ENCODE measurements at places on chromosomes 16 and 17.

DNA sequence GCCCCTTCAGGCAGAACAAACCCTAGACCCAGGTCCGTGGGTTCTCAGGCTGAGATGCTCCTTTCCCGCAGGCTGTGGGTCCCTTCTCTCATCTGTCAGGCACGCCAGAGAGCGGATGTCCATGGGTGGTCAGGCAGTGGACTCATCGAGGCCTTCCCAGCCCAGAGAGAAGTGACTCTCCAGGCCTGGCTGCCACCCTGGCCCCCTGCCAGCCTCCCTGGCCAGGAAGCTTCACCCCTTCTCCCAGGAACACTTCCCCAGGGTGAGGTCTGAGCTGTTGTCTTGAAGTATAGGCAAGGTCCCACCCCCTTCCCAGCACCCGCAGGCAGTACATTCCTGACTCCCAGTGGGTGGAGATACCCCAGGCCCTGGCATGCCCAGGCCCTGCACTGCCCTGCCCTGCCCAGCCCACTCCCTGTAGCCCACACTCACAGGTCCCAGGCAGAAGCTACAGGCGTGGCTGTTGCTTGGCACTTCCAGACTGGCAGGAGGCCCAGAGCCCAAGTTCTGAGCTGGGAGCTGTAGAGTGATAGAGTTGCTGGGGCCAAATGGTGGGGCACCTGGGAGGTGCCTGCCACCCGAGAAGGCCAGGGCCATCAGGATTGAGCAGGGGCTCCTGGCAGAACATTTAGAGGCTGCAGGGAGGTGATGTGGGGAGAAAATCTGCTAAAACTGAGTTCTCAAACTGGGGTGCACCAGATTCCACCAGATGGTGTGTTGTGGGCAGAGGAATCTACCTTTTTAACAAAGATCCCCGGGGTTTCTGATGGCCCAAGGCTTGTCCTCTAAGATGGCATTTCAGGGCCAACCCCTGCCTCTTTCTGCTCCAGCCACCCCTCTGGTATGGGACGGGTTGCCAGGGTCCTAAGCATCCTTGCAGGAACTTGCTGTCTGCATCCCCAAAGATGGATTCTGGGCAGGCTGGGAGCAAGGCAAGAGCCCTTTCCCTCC lies 6.7 kb downstream of the ITGA3 start:
- no peak for DNase-seq

GRCh38 chr16:13448346-13448745 lies 471.6 kb upstream of the ERCC4 start:
- DNase-seq, result no peak

DNA sequence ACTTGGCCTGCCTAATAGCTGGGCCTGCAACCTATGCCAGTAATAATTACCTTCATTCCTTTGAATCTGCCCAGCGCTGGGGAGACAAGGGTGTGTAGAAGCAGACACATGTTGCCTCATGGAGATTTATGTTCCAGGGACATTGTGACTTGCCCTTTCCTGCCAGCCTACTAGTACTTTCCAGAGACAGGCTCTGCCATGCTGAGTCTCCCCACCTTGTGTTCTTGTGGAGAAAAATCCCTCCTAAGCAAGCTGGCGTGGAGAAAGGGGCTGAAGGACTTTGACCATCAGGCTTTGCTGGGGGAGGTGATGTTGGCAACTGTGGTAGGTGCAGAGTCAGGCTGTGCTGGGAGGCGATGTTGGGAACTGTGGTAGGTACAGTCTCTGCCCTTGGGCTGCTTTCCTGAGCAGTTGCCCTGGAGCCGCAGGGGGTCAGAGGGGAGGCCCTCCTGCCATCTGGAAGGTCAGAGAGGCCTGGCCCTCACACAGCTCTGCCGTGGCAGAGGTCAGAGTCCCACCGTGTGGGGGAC lies 4.0 kb downstream of the KSR1 start:
- no peak for DNase-seq

DNA sequence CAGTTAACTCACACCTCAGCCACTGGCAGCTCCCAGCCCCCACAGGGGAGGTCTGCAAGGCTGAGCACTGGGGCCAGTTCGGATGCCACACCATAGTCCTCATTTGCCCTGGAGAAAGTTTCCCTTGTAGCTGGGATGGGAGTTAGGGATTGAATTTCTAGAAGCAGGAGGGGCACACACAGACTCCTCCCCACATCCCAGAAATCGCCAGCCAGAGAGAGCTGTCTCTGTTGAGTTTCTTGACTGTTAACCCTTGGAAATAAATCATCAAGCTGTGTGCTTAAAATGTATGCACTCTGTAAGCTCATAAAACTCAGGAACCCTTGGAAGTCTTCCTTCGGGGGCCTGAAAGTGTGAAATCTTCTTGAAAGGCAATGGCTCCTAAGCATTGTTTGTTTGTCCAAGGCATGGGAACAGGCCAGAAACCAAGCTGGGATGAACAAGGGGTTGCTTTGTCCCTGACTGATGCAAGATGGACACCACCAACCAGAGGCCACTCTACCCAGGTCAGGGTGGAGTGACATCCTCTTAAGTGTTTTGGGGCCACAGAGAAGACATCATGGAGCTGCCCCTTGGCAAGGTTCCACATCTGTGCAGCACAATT lies 394 bp upstream of the PRM3 start:
- no peak for DNase-seq

DNA sequence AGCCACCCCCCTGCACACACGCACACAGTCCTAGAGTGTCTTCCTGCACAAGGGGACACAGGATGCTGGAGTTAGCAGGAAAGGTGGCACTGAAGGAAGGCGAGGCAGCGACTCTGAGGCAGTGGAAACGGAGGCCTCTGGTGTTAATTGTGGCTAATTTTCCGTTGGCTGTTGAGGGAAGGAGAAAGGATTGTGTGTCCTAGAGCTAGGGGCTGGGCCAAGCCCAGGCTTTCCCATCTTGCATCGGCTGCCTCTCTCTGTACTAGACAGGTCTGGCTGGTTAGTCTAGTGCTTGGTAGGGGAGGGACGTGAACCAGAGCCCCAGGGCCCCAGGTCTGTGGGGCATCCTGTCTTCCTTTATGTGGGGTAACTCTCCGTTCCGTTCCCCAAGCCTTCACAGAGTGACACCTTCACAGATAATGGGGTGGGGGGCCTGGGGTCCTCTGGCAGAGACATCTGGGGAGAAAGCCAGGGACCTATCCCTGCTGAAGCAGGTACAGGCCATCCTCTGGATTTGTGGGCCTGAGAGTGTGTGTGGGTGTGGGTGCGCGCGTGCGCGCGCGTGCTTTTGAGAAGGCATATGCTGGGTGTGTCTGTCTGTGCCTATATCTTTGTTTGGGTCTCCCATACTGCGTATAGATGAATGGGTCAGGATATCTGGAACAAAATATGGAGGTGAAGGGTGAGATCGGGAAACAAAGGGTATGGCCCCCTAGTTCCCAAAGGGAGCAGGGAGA lies at the start of gene CHD3:
Gene CHD3 (plus strand): TSS at position 606 of the 737 bp plus-strand sequence. CDS start 212 bp downstream, outside the sequence.
- no peak for DNase-seq

DNA sequence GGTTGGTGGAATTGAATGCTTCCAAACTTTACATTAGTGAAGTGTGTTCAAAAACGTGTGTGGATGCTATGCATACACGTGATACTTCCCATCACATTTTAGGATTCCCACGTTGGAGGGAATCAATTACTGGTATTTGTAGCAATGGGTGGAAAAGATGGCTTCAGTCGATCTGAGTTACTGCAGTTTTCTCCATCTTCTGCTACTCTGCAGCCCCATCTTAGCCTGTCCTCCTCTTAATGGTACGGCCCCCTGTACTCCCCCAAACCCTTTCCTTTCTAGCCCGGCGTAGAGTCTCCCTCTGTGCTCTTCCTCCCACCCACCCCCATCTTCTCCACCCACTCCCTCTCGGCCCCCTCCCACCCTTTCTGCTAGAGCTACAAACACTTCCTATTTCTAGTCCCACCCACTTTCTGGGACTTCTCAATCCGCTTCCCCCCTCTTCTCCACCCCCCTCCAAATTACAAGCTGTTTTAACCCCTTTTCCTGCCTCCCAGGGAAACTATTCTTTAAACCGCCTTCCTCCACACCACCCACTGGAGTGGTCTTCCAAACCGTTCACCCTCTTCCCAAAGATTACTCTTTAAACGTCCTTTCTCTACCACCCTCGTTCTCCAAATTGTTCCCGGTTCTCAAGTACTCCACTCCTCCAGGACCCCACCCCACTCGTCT lies 1.1 kb downstream of the CHTF8 start:
- no peak for DNase-seq

DNA sequence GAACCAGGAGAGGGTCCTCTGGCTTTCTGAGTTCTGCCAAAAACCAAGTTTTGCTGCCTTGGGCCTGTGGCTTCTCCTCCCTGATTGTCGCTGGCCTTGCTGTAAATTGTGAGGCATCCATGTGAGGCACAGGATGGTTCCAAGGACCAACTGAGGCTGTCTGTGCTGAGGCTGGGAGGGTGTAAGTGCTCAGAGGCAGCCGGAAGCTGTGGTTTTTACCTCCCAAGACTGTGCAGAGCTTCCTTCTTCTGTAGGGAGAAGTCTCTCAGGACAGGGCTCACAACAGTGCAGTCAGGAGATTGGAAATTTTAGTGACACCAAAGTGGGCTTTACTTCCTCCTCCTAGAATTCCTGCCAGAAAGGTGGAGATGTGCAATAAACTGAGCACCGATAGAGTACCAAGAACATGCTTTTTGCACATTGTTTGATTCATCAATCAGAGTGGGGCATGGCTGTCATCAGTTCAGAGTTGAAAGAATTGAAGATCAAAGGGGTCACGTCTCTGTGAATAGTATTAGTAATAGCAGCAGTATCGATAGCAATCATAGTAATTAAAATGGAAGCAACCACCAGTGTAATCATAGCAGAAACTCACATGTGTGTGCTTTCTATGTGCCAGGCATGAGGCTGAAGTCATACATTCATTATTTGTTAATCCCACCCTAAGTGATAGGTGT lies 467.1 kb downstream of the WWOX start:
- DNase-seq, result no peak

DNA sequence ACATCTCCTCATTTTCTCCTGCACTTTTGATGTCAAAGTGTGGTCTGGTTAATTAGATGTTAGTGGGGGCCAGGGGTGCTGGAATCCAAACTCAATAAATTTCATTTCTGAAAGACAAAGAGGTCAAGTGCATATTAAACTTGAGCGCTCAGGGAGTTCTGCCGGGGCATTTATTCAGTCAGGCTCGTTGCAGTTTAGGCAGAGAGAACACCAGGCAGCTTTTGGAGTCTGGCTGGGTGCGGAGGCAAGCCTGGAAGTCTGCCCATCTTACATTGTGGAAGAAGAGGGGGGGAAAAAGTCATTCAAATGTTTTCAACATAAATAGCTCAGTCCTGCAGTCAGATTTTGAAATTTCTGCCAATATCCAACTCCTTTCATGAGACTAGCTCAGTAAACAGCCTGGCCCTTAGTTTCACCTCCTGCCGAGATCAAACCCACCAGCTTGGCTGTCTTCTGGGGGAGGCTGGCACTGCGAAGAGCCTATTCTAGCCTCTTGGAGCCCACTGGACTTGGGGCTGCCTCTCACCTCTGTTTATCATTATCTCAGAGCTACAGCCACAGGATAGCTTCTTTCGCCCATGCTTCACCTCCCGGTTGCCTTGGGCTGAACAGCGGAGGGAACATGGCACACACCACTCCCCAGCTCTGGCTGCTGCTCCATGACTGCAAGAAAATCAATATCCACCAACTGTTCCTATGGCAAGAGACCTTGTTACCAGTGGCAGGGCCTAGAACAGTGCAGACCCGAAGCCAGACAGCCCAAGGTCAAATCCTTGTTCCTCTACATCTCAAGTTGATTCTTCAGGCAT lies 177.4 kb upstream of the CDH5 start:
- DNase-seq, result no peak

GRCh38 chr17:76735006-76735405 lies 2.1 kb downstream of the SRSF2 start:
- no peak for DNase-seq

DNA sequence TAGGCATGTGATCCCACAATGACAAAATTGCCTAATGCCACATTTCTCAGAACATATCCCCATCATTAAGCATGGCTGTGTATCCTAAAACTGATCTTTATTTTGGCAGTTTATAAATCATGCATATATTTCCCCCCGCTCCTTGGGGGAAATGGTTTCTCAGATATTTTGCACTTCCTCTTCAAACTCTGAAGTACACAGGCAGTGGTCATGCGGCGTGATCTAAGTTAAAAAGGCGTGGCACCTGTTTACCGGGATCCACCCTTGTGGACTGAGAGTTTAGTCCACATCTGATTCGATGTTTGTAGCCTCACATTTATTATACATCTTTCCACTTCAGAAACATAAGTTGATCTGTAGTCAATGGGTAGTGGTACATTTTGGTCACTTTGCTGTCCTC lies 51.4 kb downstream of the USP10 start:
- no peak for DNase-seq

DNA sequence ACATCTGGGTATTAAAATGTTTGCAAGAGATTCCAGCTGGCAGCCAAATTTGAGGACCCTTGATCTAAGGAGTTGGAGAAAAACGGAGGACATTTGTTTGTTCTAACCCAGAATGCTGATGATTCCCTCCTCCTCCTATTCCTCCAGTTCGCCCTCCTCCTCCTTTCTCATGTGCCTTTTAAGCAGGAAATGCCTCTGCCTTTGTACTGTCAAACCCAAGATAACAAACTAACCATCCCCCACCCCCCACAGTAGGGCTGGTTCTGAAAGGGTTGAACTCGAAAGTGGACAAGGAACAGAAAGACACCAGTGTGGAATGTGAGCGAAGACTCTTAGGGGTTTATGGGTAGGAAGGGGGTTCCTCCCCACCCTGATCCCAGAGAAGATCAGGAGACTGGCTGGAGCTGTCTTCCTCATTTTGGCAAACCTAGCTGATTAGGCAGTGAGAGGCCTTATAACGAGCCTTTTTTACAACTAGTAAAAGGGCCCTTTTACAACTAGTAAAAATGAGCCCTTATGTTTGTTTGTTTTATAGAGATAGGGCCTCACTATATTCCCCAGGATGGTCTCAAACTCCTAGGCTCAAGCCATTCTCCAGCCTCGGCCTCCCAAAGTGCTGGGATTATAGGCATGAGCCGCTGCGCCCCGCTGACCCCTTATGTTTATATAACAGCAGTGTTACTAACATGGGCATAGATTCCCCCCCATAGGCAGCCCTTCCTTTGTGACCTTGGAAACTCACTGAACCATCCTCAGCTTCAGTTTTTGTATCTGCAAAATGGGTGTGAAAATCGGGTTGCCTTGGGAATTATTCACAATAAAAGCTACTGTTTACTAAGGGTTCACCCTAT lies 975 bp downstream of the CHD9 start:
- peak; percentile 24 for DNase-seq

- DNase-seq, result peak; percentile 54
Measured at GRCh38 chr16:1610071-1610898, 1.6 kb downstream of the IFT140 start.

DNA sequence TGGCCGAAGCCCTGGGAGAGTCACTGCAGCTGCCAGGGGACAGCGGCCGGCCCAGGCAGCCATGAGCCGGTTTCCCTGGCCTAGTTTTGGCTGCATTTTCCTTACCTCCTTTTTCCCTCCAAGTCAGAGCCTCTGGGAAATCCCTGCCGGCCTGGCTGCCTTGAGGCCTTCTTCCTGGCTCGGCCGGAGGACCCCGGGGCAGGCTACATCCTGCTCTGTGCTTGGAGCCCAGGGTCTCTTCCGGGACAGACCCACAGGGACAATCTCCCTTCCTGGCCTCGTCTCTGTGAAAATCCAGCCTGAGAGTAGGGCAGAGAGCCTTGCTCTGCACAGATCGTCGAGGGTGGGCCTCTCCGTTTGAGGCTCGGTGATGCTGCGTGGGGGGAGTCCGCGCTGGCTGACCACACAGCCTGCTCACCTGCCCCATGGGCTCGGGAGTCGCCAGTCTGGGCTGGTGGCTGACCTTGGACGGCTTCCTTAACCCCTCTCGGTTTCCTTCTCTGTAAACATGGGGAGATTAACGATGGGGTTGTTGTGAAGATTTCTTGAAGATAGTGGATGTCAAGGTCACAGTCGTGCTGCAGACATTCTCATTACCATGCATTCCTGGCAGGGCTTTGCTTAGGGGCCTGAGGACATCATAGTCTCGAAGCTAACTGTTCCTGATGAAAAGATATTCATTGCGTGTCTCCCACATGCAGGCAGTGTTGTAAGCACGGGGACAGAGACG lies 34.8 kb upstream of the CIBAR2 start:
- DNase-seq, result no peak
